Activated CD4-positive, alpha-beta T cell treated with anti-CD3 and anti-CD28 coated beads, Interleukin-2, amount 50 U/mL, for 1 hour (primary cell): ENCODE measurements at places on chromosomes 2 and 18.

- DNase-seq = peak; percentile 62
Observed at GRCh38 chr2:68185541-68186164, 28.0 kb downstream of the PNO1 start.

GRCh38 chr2:217593732-217594131 lies 409.1 kb downstream of the TNS1 start:
- no peak for DNase-seq

DNA sequence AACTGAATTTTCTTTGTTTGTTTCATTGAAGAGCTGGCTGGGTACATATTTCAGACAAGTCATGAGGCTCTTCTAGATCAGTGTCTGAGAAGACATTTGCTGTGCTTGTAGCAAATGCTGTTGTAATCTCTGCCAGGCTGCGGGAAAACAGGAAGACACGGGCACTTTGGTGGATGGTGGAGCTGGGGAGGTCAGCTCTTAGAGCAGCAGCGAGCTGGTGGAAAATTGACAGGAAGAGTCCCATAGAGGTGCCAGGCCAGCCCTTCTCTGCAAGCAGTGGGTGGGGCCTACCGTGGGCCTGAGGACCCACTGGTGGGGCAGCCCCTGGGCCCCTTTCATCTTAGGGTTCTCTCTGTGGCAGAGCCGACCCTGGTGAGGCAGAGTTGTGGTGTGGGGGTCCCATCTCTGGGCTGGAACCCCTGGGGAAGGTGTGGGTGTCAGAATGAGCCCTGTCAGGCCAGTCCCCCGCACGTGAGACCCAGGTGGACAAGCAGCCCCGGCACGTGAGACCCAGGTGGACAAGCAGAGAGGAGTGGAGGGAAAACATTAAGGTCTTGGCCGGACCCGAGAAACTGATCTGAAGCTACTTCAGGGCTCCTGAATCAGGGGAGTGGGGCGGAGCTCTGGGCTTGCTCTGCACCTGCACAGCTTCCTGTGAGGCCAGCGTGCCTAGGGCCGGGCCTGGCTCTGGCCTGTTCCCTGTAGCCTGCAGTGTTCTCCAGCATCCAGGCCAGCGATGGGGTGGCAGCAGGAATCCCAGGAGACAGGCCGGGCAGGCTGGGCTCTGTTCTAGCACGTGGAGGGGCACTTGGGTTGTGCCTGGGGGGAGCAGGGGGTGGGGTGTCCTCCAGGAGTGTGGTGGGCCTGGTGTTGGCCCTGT lies 273.5 kb upstream of the HDAC4 start:
- DNase-seq = no peak

GRCh38 chr2:167411367-167411766 lies 523.1 kb downstream of the XIRP2 start:
- no peak for DNase-seq

DNA sequence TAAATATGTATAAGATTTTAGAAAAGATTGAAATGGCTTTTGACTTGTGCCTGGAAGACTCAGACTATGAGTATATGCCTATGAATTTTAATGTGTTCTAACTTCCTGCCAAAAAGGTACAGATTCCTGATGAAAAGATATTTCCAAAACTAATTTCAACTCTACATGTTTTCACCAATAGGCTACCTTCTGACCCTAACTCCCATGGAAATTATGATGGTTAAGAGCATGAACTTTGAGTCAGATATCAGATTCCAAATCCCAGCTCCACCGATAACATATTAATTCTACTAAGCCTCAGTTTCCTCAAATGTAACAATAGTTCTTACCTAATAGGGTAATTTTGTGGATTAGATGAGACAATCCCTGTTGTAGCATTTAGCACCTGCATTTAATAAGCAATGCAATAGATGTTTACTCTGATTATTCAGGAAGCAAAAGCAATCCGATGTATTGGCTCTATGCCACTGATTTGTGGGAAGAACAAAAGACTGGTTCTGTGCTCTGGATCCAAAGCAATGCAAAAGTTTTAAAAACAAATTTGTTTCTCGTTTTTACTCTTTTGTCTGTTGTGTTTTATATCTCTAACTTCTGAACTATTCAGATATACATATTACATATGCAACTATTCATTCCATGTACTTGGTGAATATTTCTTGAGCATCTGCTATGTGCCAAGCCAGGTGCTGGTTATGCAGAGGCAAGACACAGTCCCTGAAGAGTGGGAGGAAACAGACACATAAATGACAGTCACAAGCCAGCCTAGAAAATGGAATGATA lies 115.4 kb downstream of the GATA6 start:
- no peak for DNase-seq

DNA sequence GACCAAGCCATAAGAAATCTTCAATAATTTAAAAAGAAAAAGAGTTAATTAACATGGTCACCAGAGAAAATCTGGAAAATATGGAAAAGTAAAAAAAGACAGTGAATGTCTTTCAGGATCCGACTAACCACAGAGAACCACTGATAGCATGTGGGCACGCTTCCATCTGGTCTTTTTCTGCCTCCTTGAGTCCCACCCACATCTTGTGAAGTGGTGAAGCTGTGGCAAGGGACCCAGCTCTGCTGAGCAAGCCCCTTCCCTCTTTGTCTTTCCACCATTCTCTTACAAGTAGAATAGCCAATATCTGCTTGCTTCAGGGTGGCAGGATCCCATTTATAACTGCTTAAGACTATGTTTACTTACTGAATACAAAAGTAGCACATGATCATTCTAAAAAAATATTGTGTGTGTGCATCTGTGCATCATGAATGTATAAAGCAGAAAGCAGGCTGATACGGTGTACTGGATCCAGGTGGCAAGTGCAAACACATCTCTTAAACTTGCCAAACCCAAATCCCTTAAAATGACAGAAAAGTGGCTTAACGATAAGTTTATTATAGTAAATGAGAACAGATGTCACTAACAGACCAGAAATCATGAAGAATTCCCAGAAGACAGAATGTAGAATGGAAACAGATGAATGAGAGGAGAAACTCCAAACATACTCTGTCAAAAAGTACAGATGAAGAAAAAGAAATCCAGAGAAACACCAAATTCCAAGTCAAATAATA lies 52.3 kb downstream of the FOXI3 start:
- DNase-seq = no peak

GRCh38 chr2:16332681-16333557 lies 332.7 kb downstream of the CYRIA start:
- DNase-seq = no peak

DNA sequence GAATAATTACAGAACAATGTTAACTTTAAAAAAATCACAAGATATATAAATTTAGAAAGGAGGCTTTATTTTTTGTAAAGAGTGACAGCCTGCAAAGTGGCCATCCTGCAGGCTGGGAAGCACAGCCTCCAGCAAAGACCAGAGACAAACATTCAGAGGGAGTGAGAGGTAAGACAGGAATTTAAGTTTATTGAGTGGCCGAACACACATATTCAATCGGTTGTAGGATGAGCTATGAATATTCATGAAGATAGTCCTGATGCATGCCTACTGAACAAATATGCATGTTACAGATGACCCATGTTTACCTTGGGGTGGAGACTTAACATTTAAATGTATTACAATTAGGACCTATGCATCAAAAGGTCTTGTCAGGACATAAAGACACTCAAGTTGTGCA lies 33.4 kb upstream of the HNRNPA3 start:
- no peak for DNase-seq

DNA sequence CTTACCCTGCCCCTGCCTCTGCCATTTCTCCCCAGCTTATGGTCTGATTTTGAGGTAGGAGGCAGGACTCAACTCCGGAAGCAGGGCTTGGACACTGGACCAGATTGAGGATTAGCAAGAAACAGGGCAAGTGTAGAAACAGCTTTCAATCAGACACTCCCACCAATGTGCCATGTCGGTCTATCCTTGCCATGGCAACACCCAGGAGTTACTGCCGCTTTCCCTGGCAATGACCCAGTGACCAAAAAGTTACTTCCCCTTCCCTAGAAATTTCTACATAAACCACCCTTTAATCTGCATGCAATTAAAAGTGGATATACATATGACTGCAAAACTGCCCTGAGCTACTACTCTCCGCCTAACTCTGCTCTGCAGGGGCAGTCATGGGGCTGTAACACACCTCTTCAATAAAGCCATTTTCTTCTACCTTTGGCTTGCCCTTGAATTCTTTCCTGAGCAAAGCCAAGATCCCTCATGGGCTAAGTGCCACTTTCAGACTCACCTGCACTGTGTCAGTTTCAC lies 156.7 kb downstream of the LPIN1 start:
- no peak for DNase-seq

- DNase-seq = no peak
Observed at GRCh38 chr18:50776383-50776782, 43.4 kb downstream of the MRO start.

DNA sequence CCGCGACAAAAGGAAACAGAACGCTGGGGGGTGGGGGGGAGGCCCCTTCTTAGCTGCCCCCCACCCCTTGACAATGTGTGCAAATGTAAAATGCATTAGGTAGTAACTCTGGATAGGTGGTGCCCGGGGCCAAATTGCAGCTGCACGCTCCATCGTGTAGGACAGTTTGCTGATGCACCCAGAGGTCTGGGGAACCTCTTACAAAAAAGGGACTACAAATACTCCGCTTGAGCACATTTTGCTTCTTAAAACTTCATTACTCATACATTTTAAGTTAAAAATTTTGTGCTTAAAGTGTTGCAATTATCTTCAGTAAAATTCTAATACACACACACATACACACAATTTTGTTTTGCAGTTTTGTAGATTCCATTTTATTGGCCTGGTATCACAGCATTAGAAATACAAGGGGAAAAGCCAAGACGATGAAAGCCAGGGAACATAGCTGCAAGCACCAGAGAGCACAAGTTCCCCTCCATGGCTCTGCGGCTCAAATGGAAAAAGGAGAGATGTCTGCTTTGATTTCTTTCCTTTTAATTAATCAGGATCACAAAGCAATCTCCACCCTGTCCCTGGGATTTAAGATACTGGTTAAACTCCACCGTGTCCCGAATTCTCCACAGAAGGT lies 582.1 kb downstream of the ZEB2 start:
- no peak for DNase-seq

DNA sequence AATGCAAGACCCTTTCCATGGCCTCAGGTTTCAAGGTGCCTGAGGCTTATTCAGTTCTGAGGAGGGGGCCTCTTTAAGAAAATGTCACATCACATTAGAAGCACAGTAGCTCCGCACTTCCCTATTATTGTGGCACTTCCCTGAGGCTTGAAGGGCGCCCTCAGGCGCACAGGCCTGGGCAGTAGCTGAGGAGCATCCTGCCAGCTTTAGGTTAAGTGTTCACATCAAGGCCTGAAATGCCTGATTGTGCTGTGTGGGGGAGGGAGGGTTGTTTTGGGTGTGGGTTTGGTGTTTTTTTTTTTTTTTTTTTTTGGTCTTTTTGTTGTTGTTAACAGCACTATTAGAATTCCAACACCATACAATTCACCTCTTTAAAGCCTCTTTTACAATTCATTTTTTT lies 107.9 kb downstream of the CABLES1 start:
- DNase-seq = no peak

GRCh38 chr2:140786585-140786984 lies 1344.2 kb downstream of the LRP1B start:
- DNase-seq = no peak

DNA sequence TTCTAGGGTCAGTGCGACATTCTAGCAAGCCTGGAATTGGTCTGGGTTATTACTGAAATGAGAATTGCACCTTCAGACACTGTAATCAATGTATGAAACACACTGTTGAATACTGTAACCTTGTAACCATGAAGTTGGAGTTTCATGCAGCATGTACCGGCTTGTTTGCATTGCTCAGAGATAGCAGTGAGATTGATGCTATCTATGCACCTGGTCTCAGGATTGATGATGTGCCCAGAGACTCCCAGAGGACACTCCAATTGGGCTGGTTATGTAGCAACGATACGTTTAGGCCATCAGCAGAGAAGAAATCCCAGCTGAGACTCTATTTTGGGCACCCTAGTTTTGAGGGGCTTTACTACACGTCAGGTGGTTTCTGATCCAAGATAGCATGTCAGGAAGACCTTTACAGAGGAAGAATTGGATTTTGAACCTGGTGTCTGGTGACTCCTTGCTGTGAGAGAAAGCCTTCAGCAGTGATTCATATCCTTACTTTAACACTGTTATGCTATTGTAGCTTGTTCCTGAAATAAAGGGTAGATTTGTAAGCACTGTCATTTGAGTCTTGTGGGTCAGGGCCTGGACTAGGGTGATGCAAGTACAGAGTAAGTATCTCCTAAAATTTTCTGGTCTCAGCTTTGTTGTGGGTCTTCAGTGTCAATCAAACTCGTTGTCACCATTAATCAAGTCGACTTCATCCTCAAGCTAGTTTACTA lies 305.1 kb upstream of the GULP1 start:
- no peak for DNase-seq

- no peak for DNase-seq
Observed at GRCh38 chr18:32366586-32367538, 103.8 kb downstream of the GAREM1 start.

DNA sequence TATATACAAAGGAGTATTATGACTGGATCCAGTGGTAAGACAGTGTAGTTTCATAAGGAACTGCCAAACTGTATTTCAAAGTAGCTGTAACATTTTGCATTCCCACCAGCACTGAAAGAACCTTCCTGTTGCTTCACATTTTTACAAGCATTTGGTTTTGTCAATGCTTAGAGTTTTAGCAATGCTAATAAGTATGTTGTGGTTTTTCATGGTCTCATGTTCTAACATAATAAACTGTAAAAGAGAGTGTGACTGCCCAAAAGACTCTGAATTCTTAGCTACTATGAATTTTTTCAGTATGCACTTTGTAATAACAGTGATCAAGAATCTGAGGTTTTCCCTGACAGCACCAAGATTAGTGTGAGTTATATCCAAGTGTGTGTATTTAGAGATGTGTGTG lies 604.2 kb downstream of the XIRP2 start:
- DNase-seq = no peak

DNA sequence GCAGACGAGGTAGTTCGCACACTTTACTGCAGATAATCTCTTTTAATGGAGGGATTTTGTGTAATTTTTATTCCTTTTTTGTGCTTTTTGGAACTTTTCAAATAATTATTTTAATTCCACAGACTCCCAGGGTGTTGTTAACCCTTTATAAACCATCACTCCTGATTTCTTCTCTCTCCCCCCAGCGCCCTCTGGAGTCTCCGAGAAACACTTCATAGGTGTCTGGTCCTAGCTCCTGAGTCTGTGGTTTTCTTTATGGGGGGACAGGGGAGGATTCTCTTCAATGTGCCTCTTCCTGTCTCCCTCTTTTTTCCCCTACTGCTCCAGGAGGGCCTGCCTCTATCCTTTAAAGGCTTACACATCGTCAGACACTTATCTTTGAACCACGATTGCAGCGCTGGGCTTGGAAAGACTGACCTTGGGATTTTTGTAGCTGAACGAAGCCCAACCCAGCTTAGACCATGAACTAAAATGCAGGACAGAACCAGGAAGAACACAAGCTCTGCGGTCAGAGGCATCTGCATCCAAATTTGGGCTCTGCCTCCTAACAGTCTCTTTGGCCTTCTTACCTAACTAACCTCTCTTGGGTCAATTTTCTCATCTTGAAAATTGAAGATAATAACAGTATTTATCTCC lies 7.1 kb upstream of the PKDCC start:
- DNase-seq = no peak

- peak; percentile 61 for DNase-seq
Observed at GRCh38 chr2:29115797-29116781, 874 bp downstream of the CLIP4 start.

GRCh38 chr2:10646153-10646552 lies 43.6 kb downstream of the NOL10 start:
- DNase-seq = no peak
